ENCODE measurements at places on chromosomes 11 and 22.

GRCh38 chr22:48931452-48931851, 896.2 kb downstream of the BRD1 start:
- DNase-seq, result no peak

DNA sequence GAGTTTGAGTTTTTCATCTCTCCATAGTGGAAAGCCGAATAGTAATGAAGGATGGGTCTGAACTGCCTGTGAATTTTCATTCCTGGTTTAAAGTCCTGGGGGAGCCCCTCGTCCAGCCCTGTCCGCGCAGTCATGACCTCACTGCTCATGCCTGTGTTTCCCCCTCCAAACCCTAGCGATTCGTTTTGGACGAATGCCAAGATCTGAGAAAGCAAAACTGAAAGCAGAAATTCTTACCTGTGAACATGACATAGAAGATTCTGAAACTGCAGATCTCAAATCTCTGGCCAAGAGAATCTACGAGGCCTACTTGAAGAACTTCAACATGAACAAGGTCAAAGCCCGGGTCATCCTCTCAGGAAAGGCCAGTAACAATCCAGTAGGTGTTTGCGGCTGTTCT, 30.5 kb downstream of the CDPF1 start:
- DNase-seq, result peak; percentile 7

GRCh38 chr22:46010207-46010867, 33.4 kb upstream of the WNT7B start:
- DNase-seq, result no peak

DNA sequence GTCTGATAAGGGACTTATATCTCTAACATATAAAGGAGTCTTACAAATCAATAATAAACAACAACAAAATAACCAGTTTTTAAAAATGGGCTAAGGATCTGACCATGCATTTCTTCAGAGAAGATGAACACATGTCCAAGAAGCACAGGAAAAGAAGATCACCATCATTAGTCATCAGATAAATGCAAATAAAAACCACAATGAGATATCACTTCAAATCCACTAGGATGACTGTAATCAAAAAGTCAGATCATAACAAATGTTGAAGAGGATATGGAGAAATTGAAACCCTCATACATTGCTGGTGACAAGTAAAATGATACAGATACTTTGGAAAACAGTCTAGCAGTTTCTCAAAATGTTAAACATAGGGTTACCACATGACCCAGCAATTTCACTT, 61.2 kb upstream of the MYOD1 start:
- no peak for DNase-seq

- peak; percentile 89 for DNase-seq
Observed at GRCh38 chr22:50621356-50621880, 6.5 kb downstream of the ARSA start.

- DNase-seq, result no peak
Observed at GRCh38 chr11:117195258-117195657, 3.9 kb upstream of the TAGLN start.

DNA sequence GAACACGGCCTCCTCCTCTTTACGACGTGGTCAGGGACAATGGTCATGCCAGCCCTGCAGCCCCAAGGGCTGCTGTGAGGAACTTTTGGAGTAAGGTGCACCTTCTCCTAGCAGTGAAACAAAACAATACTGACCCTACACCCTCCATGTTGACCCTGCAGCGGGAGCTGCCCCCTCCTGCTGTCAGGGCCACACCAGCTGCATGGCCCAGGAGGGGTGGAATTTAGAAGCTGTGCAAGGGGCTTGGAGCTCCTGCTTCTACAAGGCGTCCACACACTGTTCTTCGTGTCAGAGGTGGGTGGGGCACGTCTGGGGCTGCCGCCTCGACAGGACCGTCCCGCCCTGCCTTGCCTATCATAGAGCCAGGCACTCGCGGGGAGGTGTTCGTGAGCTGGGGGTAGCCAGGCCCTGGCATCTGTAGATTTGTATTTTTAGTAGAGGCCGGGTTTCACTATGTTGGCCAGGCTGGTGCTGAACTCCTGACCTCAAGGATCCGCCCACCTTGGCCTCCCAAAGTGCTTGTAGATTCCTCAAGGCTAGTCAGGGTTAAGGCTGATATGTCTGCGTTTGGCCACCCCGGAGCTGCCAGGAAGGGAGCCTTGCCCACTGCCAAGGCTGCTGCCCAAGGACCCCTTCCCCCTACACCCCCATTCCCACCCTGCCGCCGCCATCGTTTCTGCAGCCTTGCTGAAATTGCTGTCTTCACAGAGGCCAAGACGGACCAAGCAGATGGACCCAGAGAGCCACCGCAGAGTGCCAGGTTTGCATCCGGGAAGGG, 15.9 kb downstream of the INCENP start:
- DNase-seq, result no peak

- no peak for DNase-seq
Observed at GRCh38 chr11:14914536-14914935, 22.5 kb upstream of the CYP2R1 start.

DNA sequence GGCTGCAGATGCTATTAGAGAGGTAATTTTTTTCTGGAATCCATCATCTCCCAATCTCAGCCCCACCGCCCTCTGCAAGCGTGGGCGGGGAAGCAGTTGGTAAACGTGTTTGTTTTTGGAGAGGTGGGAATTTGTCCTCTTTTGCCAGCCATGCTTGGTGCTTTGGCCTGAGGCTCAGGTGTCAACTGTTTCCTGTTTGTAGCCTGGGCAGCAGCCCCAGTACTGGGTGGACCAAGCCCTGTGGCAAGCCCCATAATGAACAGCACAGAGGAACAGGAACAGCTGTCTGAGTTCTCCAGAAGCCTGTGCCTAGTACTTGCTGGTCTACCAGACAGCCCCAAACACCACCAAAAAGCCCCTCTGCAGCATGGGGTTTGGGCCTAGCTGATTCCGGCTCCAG, 39.6 kb downstream of the POU2F3 start:
- DNase-seq, result no peak

DNA sequence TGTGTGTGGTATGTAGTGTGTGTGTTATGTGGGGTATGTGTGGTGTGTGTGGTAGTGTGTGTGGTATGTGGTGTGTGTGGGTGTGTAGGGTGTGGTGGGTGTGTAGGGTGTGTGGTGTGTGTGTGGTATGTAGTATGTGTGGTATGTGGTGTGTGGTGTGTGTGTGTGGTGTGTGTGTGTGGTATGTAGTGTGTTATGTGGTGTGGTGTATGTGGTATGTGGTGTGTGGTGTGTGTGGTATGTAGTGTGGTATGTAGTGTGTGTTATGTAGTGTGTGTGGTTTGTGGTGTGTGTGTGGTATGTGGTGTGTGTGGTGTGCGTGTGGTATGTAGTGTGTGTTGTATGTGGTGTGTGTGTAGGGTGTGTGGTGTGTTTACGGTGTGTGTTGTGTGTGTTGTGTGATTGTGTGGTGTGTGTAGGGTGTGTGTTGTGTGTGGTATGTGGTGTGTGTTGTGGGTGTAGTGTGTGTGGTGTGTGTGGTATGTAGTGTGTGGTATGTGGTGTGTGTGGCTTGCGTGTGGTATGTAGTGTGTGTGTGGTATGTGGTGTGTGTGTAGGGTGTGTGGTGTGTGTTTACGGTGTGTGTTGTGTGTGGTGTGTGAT, 4.2 kb upstream of the PPP6R2 start:
- no peak for DNase-seq

DNA sequence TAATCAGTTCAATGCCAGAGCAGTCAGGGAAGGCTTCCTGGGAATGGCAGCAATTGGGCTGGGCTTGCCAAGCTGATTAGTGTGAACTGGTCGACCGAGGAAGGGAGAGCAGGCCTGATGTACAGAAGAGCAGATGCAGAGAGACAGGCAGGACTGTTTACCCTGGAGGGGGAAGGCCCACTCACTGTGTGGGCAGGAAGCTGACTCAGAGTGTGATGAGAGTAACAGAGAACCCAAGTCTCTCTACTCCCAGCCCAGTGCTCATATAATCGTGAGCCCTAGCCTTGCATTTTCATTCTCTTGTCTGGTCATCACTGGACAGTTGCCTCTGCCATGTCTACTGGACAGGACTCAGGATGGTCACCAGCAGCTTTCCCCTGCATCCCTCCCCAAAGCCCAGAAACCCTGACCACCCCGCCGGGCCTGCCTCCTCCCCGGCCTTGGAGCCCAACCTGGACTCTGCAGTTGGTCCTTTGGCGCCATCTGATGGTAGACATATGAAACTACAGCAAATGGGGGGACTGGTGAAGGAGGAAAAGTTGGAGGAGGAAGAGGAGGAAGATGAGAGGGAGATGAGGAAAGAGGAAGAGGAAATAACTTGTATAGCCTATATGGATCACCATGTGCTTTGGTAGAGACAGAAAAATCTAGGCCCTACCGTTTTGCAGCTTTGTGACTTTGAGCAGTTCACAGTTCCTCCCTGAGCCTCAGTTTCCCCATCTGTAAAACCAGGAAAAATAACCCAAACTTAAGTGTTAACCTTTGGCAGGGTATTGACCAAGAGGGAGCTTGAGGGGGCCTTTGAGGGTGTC, 43.4 kb upstream of the PRDM11 start:
- peak; percentile 89 for DNase-seq

DNA sequence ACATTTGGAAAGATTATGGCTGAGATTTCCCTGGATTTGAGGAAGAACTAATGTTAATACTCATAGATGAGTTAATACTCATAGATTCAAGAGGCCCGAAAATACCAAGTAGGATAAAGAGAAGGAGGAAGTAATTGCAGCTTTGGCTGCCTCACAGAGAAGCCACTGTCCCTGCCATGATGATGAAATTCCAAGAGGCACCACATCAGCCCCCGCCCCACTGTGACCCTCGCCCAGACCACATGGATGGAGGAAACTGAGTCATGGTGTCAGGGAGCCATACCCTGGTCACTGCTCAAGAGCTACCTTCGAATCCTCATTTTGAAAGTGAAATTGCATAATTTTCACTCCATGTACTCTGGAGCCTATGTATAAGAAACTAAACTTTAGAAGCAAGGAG, 92.9 kb upstream of the SLC22A12 start:
- DNase-seq, result no peak

DNA sequence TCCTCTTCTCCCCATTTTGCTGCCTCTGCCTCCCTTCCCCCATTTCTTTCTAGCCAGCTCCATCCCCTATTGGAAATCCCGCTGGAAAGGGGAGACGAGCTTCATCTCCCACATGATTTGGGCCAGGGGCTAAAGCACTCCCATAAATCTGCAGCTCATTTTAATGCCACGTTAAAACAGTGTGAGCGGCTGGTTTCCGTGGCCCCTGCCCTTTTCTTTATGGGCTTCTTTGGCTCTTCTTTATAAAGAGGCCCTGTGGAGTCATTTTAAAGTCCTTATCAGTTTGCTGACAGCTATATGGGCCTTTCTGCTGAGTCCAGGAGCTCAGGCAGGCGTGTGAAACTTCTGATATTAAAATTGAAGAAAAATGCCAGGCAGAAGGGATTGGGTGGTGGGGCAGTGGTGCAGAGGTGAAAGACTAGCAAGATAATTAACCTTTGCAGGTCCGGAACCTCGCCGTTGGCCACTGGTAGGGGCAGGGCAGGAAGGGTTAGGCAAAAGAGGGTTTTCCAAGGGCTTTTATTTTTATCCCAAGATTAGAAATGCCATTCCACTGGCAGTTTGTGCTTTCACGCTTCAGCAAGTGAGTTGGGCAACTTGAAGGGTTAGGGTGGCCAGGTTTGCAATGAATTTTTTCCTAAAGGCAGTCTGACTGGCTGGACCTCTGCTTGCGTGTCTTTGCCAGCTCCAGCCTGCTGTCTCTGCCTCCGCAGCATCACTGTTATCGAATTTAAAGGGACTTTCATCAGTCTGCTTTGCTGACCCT, 44.3 kb downstream of the EXT2 start:
- DNase-seq, result no peak

DNA sequence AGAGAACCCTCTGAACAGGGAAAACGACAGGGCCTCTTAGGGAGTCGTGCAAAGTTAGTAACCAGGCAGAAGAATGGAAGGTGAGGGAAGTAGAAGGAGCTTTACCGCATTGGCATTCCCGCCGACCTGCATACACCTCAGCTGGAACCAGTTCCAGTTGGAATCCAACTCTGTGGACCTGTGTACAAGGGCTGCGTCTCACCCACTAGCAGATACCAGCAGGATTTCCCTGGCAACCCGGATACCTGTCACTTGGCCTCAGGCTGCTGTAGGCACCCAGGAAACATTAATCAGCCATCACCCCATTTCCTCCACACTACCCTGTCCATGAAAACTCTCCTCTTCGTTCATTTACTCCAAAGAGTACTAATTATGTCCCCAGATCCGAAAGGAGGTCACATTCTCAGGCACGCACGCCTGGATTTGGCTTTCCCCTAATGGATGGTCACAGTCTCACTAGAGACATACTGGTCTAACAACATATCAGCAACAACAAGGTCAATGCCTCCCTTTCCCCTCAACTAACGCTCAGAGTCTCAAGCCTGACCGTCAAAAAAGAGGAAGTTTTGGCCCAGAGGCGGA, 842 bp downstream of the ARFGAP2 start:
- no peak for DNase-seq

- no peak for DNase-seq
Observed at GRCh38 chr22:49528420-49528720, 299.3 kb downstream of the BRD1 start.

GRCh38 chr11:123518496-123519054, 88.5 kb downstream of the GRAMD1B start:
- DNase-seq, result no peak

GRCh38 chr11:71307811-71308645, 55.7 kb upstream of the SHANK2 start:
- no peak for DNase-seq

GRCh38 chr11:69644071-69644961, 3.4 kb downstream of the CCND1 start:
- no peak for DNase-seq

DNA sequence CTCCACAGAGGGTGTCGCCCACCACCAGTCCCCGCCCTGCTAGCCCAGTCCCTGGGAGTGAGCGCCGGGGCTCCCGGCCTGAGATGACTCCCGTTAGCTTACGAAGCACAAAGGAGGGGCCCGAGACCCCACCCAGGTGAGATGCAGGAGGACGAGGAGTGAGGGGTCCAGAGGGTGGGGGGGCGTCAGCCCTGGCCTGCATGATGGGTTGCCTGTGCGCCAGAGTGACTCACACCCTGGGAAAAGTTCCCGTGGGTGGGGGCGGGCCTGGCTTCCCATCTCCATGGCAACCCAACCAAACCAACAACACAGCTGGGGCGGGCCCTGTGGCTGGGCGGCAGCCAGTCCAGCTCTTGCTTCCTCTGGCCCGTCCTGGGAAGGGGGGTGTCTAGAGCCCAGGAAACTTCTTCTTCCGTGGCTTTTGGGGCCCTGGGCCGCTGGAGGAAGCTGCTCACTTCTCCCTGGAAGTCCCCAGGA, 4.5 kb downstream of the GAS2L1 start:
- DNase-seq, result peak; percentile 67

DNA sequence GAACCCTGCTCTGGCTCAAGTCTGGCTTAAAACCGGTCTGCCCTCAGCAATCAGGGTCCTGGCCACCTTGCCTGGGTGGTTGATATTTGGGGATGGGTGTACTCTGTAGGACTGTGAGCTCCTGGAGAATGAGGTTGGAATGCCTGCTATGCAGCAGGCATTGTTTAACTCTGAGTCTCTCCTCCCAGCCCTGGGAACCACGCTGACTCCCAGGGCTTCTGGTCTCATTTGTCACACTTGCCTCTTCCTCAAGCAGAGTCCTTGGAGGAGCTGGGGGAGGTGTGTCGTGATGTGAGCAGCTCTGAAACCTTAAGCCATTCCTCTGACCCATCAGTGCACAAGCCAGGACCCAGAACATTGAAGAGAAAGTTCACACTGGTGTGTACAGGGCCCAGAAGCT, 340.1 kb downstream of the MN1 start:
- DNase-seq, result no peak

- DNase-seq, result no peak
Observed at GRCh38 chr11:60777106-60777505, 8.0 kb upstream of the MS4A10 start.

Measured in activated CD4-positive, alpha-beta T cell treated with anti-CD3 and anti-CD28 coated beads, Interleukin-10, Interleukin-2, amounts not matched to agents 100 ng/mL and 50 ng/mL, durations not matched to agents 16 hours and 8 hours (primary cell).